ENCODE measurements at places on chromosomes 5 and 9.

DNA sequence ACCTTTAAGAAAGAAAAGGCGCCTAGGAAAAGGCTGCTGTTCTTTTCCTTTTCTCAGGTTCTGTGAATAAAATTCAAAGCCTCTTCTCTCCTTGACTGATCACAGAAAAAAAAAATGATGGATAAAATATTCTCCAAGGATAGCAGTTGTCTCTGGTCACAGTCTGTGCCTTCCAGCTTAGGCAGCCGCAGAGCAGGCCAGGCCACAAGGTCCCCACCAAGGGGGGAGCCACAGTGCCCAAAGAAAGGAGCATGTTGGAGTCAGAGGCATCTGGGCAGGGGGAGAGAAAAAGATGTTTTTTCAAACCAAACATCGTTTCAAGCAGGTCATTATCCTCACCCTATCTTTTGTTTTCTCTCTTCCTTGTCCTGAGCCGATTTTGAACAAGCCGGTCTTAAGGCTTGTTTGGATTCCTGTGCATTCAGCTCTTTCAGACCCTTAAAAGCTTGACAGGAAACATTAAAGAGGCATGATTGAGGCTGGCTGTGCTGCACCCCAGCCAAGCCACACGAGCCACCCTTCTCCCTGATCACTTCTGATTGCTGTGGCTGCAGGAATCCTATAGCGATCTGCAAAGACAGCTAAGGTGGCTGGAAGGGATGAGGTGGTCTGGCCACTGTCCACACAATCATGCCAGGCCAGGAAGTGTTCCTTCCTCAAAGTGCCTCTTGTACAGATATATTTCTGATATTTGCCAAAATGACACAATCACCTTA, 284.6 kb upstream of the TLE4 start:
- DNase-seq = no peak

DNA sequence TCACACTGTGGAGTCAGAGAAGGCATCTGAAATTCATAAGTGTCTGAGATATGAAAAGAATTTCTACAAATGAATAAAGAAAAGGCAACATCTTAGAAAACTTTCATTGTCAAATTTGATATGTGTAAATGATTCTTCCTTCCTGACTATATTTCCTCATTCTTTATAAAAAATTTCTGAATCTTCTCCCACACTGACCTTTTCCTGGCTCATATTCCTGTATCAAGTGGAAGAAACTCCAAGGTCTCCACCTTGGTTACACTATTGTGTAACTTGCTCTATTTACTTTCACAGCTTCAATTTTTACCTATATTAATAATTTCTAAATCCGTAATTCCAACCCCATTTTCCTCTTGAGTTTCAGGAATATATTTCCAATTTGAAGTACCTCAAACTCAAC, 93.5 kb upstream of the FBXL7 start:
- DNase-seq = no peak

DNA sequence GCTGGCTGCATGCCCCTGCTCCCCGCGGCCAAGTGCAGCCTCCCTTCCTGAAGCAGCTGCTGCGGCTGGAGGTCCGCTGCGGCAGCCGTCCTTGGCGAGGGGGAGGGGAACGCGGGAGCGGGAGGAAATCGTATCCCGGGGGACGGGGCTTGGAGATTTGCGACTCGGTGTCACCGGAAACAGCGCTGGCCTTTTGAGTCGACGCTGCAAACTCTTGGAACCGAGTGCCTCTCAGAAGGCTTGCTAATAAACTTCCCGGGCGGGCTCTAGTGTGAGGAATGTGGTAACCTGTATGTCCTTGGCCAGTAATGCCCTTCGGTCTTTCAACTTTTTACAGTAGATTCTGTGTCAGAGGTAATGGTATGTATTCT, 82.7 kb downstream of the PTPDC1 start:
- no peak for DNase-seq

DNA sequence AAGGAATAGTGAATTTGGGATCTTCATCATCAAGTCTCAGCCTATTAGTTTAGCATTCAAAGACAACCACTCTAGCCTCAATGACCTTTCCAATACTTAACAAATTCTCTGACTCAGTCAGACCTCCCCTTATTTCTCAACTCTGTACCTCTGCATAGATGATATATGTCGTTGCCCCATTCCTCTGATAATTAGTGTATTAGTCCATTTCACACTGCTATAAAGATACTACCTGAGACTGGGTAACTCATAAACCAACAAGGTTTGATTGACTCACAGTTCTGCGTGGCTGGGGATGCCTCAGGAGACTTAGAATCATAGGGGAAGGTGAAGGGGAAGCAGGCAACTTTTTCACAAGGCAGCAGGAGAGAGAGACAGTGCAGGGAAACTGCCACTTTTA, 8.9 kb downstream of the MRPL22 start:
- DNase-seq = no peak

- no peak for DNase-seq
Observed at GRCh38 chr5:170641589-170642031, 137.8 kb downstream of the KCNIP1 start.

DNA sequence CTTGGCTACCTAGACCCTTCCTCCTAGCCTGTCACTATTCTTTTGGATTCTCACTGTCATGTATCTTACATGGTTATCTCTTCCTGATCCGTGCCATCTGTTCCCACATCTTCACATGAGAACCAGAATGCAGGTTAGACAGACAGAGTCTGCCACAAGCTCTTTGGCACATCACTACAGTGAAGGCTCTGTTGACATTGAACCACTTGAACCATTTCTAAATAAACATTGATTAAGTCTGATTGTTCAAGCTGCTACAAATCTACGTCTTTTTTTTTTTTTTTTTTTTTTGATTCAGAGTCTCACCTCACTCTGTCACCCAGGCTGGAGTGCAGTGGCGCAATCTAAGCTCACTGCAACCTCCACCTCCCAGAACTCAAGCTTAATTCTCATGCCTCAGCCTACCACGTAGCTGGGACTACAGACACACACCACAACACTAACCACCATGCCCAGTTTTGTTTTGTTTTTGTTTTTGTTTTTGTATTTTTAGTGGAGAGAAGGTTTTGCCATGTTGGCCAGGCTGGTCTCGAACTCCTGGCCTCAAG, 85.1 kb upstream of the LRRTM2 start:
- DNase-seq = no peak

DNA sequence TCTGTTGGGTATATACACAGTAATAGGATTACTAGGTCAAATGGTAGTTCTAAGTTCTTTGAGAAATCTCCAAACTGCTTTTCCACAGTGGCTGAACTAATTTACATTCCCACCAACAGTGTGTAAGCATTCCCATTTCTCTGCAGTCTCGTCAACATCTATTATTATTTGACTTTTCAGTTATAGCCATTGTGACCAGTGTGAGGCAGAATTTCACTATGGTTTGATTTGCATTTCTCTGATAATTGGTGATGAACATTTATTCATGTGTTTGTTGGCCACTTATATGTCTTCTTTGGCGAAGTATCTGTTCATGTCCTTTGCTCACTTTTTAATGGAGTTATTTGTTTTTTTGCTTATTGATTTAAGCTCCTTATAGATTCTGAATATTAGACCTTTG, 596.2 kb upstream of the DAB2 start:
- DNase-seq = no peak

DNA sequence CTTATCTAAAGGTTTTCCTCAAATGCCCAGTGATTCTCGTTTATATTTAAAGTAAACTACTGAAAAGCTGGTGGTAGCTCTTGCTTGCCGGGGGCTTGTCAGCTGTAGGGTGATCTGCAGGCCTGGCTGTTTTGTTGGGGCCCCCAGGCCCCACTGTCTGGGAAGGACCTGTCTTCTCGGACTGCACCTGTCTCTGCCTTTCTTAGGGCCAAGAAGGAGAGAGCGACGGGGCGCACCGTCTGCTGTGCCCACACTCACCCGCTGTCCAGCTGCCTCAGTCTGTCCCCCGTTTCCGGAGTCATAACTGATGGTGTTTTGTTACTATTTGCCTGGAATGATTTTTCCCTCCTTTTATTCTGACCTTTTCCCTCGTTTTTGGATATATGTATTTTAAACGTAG, 94.1 kb upstream of the CACNA1B start:
- no peak for DNase-seq

DNA sequence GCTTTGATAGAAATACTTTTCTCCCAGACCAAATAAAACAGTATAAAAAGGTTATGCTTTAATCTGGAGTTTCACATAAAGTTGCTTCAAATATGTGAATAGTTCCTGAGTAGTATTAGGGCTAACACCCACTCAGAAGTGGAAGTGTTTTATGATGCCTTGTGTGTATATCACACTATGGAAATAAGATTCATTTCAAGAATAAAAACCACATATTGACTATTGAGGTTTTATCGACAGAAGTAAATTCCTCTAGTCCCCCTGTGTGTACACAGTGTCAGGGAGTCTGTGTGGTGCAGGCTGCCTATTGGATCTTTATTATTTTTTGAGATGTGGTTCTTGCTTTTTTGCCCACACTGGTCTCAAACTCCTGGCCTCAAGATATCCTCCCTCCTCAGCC, 20.8 kb upstream of the LRRTM2 start:
- no peak for DNase-seq

- DNase-seq = no peak
Observed at GRCh38 chr5:43191740-43192557, at the start of gene NIM1K. Gene NIM1K (plus strand): TSS chr5:43192225. CDS start chr5:43245776, 53,551 bp downstream.

GRCh38 chr5:150060471-150060870, 25.9 kb downstream of the CSF1R start:
- no peak for DNase-seq

DNA sequence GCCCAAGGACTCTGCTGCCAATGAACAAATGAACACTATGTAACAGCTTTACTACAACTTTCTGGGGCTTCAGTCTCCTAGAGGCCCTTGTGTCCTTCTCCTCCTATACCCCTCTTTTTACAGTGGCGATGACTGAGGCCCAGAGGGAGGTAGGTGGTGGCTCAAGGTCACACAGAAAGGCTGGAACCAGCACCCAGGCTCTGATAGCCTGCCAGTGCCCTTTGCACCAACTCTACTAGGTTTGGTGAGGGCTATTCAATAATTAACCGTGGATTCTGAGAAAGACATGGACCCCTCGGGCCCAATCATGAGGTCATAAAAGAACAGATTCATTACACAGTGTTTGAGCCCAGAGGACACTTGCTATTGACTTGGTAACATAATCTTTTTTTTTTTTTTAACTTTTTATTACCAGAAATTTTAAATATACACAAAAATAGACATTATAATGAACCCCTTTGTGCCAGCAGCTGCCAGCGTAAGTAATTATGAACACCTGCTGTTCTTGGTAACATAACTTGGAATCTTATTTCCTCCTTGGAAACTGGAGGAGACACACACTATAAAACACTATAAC, 6.1 kb upstream of the ALDH1B1 start:
- no peak for DNase-seq

- DNase-seq = no peak
Observed at GRCh38 chr9:4739587-4740387, 1.2 kb downstream of the AK3 start.

DNA sequence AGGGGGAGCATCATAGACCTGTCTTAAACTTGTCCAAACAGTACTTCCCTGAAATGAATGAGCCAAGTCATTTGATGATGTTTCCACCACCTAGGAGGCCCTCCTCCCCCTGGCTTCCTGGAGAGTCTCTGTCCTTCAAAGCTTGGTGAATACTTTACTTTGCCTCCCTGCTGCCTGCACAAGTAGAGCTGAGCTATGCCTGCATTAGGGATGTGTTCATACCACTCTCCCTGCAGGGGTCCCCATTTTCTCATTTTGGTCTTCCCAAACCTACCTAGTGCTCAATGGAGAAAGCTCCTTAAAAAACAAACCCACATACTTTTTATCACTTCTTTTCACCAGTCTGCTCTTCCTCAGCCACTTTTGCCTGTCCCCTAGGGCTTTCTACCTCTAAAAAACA, 7.7 kb downstream of the CCNI2 start:
- DNase-seq = no peak

- DNase-seq = no peak
Observed at GRCh38 chr9:7510199-7510598, 289.4 kb downstream of the DMAC1 start.

DNA sequence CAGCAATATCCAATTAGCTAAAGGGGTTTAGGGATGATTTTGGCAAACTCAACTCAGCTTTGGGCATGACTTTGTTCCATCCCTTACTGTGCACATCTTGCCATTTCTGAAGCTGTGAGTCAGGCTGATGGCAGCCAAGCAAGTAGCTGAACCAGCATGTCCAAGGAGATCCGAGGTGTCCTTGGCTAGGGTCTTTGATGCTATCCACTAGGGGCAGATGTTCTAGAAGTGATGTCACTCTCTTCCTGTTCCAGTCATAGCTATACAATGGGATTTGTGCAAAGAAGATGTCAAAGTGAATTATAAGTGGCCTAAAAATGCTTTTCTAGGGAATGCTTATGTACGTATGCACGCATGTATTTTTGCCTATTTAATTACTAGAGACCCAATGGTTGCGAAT, 160.8 kb upstream of the PAPPA start:
- no peak for DNase-seq

DNA sequence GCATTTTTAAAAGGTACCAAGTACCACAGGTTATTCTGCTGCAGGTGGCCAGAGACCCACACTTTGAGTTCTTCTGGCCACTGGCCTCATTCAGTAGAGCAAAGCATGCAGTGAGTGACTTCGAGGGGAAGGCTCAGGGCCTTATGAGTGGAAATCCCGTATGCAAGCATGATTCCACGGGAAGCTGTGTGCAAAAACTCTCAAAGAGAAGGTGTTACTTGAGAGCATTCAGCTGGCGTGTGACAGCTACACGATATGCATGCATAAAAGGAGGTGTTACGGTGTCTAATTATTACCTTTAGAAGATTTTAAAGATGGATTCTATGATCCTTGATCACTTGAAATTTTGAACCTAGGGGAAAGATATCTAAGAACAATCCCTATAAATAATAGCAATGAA, 160.3 kb downstream of the ENC1 start:
- no peak for DNase-seq

GRCh38 chr9:123584202-123585176, 228.5 kb downstream of the CRB2 start:
- DNase-seq = no peak

- no peak for DNase-seq
Observed at GRCh38 chr5:54792611-54793404, 192.6 kb downstream of the ESM1 start.

Measured in cortex of kidney (tissue), 1 donor.